MCF 10A (cell line): ENCODE measurements at places on chromosomes 1 and 21. TPM values are rescaled to one million over a fixed set of nuclear protein-coding genes. Genes with fewer than 3 reads are reported as not detected.

GRCh38 chr1:87642581-87643221, 314.0 kb downstream of the LMO4 start:
- H3K27ac ChIP-seq = no peak overlapping the region
- no peaks in the 10 kb centered on the region for H3K4me1 ChIP-seq
- H3K27me3 ChIP-seq = no peaks in the 10 kb centered on the region
- DNase-seq = no peak

GRCh38 chr1:116375887-116376728, 3.1 kb downstream of the ATP1A1 start:
- H3K27me3 ChIP-seq = no peaks in the 10 kb centered on the region
- peak overlapping the region; percentile 94 for H3K4me3 ChIP-seq
- peaks cover 37% of the 10 kb centered on the region for H3K36me3 ChIP-seq
- peaks cover 41% of the 10 kb centered on the region for H3K4me1 ChIP-seq
- peak; percentile 98 for DNase-seq

DNA sequence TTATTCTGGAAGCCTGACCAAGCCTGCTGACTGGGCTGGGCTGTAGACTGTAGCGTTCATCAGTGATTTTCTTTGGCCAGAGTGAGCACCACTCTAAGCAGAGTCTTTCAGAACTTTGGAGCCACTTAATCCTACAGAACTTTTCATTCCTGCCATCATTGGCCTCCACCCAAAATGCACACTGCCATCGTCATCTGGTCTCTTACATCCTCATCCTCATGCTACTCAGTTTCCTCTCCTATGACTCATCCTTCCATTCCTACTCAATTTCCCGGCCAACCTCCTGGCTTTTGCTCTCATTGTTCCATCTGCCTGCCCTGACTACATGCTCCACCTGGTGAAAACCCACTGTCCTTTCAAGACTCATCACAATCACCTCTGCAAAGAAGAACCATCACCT, 233.8 kb upstream of the USP25 start:
- no peaks in the 10 kb centered on the region for H3K36me3 ChIP-seq
- H3K27me3 ChIP-seq = no peaks in the 10 kb centered on the region
- H3K4me3 ChIP-seq = no peak overlapping the region
- no peaks in the 10 kb centered on the region for H3K4me1 ChIP-seq
- DNase-seq = peak; percentile 61
- H3K27ac ChIP-seq = no peak overlapping the region

DNA sequence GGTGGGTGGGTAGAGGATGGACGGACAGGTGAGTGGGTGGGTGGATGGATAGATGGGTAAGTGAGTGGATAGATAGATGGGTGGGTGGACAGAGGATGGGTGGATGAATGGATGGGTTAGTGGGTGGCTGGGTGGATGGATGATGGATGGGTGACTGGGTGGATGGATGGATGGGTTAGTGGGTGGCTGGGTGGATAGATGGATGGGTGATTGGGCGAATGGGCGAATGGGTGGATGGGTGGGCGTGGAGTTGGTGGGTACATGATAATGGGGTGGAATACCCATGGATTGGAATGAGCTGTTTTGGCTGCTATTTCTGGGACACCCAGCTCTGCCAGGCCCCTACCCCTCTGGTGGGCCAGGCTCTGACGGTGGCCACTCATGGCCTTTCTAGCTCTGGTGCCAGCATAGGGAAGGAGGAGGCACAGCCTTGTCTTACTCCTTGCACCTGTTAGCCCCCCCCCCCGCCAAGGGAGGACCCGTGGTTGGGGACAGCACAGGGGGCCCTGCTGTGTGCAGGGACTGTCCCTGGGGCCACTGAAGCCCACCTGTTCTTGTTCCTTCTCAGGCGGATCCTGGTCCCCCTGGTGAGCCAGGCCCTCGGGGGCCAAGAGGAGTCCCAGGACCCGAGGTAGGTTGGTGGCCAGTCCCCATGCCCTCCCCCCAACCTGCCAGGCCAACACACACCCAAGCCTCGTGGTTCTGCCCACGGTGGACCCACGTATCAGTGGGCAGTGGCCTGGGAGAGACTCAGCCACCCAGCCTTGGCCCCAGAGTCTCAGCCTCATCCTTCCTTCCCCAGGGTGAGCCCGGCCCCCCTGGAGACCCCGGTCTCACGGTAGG, 26.4 kb downstream of the COL6A2 start:
- H3K4me3 ChIP-seq = no peak overlapping the region
- peaks cover 6% of the 10 kb centered on the region for H3K4me1 ChIP-seq
- no peaks in the 10 kb centered on the region for H3K36me3 ChIP-seq
- H3K27me3 ChIP-seq = no peaks in the 10 kb centered on the region
- no peak overlapping the region for H3K27ac ChIP-seq
- DNase-seq = no peak

DNA sequence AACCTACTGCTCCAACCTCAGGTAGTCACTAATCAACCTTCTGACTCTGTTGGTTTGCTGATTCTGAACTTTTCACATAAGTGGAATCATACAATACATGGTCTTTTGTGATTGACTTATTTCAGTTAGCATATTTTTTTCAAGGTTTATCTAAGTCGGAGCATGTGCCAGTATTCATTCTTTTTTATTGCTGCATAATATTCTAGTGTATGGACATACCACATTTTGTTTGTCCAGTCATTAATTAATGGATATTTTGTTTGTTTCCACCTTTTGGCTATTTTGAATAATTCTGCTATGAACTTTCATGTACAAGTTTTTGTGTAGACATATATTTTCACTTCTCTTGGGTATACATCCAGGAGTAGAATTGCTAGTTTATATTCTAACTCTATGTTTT, 53.0 kb upstream of the LRRN2 start:
- H3K4me3 ChIP-seq = no peak overlapping the region
- DNase-seq = no peak
- H3K36me3 ChIP-seq = no peaks in the 10 kb centered on the region
- H3K27ac ChIP-seq = no peak overlapping the region
- H3K4me1 ChIP-seq = no peaks in the 10 kb centered on the region
- H3K27me3 ChIP-seq = peaks cover 92% of the 10 kb centered on the region

GRCh38 chr1:24248859-24249258, 61.8 kb upstream of the IFNLR1 start:
- no peak for DNase-seq
- no peaks in the 10 kb centered on the region for H3K4me1 ChIP-seq
- no peaks in the 10 kb centered on the region for H3K27me3 ChIP-seq
- H3K36me3 ChIP-seq = no peaks in the 10 kb centered on the region

- peaks cover 5% of the 10 kb centered on the region for H3K36me3 ChIP-seq
- no peaks in the 10 kb centered on the region for H3K27me3 ChIP-seq
- no peak overlapping the region for H3K27ac ChIP-seq
- peak overlapping the region; percentile 47 for H3K4me3 ChIP-seq
- no peak for DNase-seq
Observed at GRCh38 chr1:226100436-226101391, 38.2 kb downstream of the H3-3A start.

GRCh38 chr1:31653717-31654473, 9.2 kb upstream of the PEF1 start:
- no peaks in the 10 kb centered on the region for H3K27me3 ChIP-seq
- H3K4me1 ChIP-seq = no peaks in the 10 kb centered on the region
- no peak overlapping the region for H3K27ac ChIP-seq
- DNase-seq = no peak
- H3K4me3 ChIP-seq = no peak overlapping the region

The CASQ1 gene
- not detected in 2 replicates for total RNA-seq

The DCST1 gene
- total RNA-seq = 0.21 and 0.42 TPM in 2 replicates

DNA sequence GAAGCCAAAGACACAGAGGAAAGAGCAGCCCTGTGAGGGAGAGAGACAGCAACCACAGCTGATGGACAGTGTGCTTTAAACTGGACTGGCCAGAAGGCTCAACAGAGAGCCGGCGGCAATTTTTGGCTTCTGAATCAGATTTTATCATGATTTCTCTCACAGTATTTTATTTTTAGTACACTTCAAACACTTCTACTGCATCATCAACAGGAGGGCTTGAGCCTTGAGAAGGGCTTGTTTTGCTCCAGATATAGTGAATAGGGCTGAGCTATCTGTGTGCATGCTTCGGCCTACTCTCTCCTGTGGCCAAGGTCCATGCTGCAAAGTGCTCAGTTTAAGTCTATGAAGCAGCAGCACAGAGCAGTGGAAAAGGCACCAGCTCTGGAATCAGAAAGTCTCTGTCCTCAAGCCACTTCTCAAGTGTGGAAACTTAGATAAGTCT, 33.3 kb downstream of the ADCY10 start:
- H3K36me3 ChIP-seq = no peaks in the 10 kb centered on the region
- peaks cover 9% of the 10 kb centered on the region for H3K4me1 ChIP-seq
- H3K4me3 ChIP-seq = no peak overlapping the region

The TRAF5 gene
- total RNA-seq = 16.0 and 17.8 TPM in 2 replicates

DNA sequence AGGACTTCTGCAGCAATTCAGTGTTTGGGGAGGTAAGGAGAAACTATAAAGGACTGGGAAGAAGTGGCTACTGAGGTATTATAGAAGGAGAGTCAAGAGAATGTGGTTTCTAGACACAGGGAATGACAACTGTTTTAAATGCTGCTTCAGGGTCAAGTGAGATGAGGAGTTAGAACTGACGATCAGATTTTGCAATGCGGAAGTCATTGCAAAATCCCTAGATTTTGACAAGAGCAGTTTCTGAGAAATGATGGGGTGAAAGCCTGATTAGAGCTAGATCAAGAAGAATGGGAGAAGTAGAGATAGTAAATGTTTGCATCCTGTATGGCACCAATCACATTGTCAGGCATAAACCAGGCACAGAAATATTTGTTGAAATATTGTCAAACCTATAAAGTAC, 4.7 kb upstream of the TSNAX start:
- DNase-seq = no peak
- peaks cover 16% of the 10 kb centered on the region for H3K4me1 ChIP-seq
- H3K27ac ChIP-seq = no peak overlapping the region

GRCh38 chr1:88472714-88473113, 211.4 kb upstream of the PKN2 start:
- H3K4me3 ChIP-seq = no peak overlapping the region
- H3K27me3 ChIP-seq = no peaks in the 10 kb centered on the region
- H3K36me3 ChIP-seq = no peaks in the 10 kb centered on the region
- H3K27ac ChIP-seq = no peak overlapping the region
- DNase-seq = no peak
- H3K4me1 ChIP-seq = no peaks in the 10 kb centered on the region

- H3K4me1 ChIP-seq = peaks cover 48% of the 10 kb centered on the region
- no peak for DNase-seq
- H3K4me3 ChIP-seq = no peak overlapping the region
- no peak overlapping the region for H3K27ac ChIP-seq
- no peaks in the 10 kb centered on the region for H3K27me3 ChIP-seq
Observed at GRCh38 chr1:168468822-168469221, 75.0 kb downstream of the XCL2 start.
